Caki2 (cell line): ENCODE measurements at places on chromosomes 3 and 15. TPM values are rescaled to one million over a fixed set of nuclear protein-coding genes. Genes with fewer than 3 reads are reported as not detected.

The NOX5 gene
- 1.2 TPM in 1 of 2 replicates, not detected in the other for total RNA-seq

The GOLGA8T gene
- total RNA-seq, result 0.23 TPM in 1 of 2 replicates, not detected in the other

The PCLAF gene
- total RNA-seq, result 73.7 and 79.2 TPM in 2 replicates

The CPN2 gene
- not detected in 2 replicates for total RNA-seq

The SAXO2 gene
- not detected in 2 replicates for total RNA-seq

The SCAMP5 gene
- 0.88 and 1.0 TPM in 2 replicates for total RNA-seq

The ARHGEF26 gene
- total RNA-seq, result 0.32 and 0.88 TPM in 2 replicates

The MESP1 gene
- 2.1 and 4.7 TPM in 2 replicates for total RNA-seq

The SLC25A26 gene
- total RNA-seq, result 24.8 and 42.9 TPM in 2 replicates

The LMOD3 gene
- not detected in 2 replicates for total RNA-seq

The DUOX2 gene
- total RNA-seq, result not detected in 2 replicates
